CD4-positive, CD25-positive, alpha-beta regulatory T cell (primary cell): ENCODE measurements at places on chromosomes 3 and 15.

DNA sequence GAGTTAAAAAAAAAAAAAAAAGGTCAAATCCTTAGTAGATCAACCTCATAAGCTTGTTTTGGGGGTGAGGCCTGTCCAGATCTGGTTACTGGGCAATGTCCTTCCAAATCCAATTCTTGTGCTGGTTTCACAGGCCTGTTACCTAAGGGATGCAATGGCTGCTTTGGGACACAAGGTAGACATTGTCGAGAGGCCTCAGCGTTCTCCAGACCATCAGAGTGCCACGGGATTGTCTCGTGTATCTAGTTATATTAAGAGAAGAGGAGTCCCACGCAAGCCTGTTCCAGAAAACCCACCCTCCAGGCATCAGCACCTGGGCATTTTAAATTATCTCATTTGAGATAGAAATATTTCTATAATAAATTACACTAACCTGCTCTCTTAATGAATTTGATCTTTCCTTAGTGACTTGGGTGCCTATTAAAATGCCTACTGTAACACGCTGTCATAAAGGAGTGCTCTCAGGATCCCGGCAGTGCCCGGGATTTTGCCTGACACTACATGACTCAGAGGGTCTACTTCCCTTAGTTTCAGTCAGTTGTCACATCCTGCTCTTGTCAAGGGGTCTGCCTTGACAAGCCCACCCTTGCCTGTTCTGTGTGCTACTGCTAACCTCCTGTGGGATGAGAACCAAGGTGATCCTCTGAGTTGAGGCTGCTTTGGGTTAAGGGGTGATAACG lies 116.0 kb downstream of the LIPC start:
- DNase-seq, result no peak

DNA sequence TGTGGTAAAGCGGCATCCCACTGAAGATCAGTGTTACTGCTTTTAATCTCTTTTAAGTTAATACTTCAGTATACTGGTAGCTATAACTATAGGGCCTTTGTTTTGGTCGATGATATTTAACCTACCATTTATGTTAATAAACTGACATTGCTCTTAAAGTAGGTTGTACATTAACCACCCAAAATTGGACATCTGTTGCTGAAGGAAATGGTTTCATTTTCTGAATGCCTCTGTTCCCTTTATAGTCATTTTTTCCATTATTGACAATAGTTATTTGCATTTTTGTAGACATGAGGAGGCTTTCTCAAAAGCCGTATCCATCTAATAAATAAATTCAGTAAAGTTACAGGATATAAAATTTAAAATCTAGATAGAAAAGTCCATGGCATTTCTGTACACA lies 252.4 kb upstream of the UBE2E1 start:
- DNase-seq, result no peak

DNA sequence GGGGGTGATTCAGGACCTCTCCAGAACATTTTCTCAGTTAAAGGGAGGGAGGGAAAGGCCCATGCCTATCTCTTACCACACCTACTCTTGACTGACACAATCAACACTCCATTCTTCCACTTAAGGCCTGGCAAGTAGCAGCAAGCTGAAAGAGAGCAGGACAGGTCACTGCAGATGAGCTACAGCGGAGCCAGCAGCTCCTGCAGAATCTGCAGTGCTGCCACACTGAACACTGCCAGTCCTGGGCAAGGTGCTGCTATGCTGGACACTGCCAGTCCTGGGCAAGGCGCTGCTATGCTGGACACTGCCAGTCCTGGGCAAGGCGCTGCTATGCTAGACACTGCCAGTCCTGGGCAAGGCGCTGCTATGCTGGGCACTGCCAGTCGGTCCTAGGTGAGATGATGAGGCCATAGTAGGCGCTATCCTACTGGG lies 143.7 kb downstream of the MYLK start:
- no peak for DNase-seq

- DNase-seq, result no peak
These were observed 117.3 kb upstream of the FLNB start for GRCh38 chr3:57890874-57891273.

- DNase-seq, result no peak
These were observed 27.2 kb downstream of the SLC6A6 start for GRCh38 chr3:14429640-14430039.

- DNase-seq, result no peak
These were observed 356.8 kb upstream of the NR2F2 start for GRCh38 chr15:95973566-95974256.
